ENCODE measurements at places on chromosomes 1 and 21.

- DNase-seq, result no peak
These were observed 1757.9 kb downstream of the BRINP3 start for GRCh38 chr1:188719735-188720134.

DNA sequence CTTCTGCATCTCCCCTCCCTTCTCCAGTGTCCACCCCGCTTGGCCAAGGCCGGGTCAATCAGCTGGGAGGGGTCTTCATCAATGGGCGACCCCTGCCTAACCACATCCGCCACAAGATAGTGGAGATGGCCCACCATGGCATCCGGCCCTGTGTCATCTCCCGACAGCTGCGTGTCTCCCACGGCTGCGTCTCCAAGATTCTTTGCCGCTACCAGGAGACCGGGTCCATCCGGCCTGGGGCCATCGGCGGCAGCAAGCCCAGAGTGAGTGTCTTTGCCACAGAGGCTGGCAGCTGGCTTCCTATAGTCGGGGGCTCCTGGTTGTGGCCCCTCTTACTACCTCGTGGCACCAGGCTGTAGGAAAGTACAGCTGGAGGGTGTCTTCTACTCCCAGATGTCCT, 3.6 kb downstream of the PAX7 start:
- no peak for DNase-seq

- no peak for DNase-seq
These were observed 178.5 kb upstream of the FMN2 start for GRCh38 chr1:239913141-239913585.

DNA sequence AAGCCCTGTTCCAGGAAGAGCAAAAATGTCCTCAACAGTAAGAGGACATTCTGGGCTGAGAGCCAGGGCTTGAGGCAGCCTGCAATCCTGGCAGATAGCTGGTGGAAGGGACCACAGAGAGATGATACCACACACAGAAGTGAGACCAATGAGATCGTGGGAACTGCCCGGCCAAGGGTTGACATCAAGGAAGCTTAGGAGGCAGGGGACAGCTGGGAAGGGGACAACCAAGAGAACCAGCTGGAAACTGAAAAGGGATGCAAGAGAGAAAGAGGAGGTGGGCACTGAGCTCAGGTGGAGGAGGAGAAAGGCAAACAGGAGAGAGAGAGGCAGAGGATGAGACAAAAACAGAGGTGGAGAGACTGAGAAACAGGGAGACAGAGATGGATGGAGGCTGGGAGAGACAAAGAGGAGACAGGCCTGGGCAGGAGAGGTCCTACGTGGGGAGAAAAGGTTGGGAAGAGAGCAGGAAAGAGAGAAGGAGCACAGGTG, 9.2 kb downstream of the PDZK1IP1 start:
- no peak for DNase-seq

DNA sequence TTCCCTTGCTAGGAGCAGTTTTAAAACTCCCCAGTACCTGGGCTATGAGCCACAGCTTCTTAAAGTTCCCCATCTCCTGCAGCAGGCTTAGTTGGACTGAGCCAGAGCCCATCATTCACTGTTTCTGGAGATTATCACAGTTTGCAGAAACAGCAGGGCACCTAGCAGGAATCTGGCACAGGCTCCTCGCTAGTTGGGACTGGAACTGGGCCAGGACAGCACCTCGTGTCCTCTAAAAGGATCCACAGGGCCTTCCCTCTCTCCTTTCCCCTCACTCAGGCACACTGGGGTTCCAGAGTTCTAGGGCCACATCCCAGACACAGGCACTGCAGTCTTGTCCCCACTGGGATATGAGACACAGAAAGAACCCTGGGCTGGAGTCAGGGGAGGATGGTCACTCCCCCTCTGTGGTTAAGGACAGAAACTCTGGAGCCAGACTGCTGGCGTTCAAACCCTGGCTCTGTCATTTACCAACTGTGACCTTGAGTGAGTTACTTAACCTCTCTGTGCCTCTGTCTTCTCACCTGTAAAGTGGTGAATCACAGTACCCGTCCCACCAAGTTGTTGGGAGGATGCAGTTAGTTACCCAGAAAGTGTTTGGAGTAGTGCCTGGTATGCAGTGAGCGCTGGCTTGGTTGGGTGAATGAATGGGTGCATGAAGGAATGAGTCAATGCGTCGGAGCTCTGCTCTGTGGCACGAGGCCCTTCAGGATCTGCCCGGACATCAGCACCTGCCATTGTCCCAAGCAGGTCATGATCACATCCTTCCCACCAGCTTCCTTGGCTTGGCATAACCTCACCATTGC, 18.8 kb upstream of the ECE1 start:
- no peak for DNase-seq

- no peak for DNase-seq
These were observed 45.1 kb downstream of the CRP start for GRCh38 chr1:159669338-159669737.

DNA sequence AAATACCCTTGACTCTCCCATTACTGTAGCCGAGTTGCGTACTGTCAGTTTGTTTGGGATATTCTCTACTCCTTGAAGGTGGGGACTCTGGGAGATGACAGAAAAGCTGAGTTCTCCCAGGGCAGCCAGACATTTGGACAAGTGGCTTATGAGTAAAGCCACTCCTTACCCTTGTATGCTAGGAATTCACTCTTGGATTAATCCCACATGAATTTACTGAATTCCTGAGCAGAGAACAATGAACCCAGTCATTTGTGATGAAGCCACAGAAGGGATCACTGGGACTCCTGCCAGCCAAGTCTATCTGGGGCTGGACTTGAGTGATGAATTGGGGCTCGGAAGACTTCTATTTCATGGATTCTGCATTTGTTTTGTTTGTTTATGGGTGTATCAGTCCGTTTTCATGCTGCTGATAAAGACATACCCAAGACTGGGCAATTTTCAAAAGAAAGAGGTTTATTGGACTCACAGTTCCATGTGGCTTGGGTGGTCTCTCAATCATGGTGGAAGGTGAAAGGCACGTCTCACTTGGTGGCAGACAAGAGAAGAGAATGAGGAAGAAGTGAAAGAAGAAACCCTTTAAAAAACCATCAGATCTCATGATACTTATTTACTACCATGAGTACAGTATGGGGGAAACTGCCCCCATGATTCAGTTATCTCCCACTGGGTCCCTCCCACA, 25.1 kb downstream of the C1orf116 start:
- peak; percentile 18 for DNase-seq

GRCh38 chr1:183472488-183473216, at the start of gene SMG7:
TSS of gene SMG7 (plus strand) at chr1:183472499. CDS start at chr1:183472621, 122 bp downstream.
- DNase-seq, result peak; percentile 20

DNA sequence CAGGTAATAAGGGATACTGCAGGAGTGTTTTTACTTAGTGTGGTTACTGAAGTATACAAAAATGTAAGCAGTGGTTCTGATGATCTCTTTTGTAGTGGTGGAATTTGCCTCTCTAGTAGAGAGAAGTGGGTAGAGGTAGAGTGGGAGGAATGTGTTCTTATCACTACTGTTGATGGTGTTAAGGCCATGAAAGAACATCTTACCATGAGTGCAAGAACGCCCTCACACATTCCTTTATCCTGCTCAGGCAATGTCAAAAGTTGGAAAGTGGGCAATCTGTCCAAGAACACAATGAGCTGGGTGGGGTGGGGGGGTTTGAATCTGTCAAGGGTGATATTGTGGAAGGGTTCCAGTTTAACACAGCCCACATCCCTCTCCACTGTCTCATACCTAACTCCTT, 78.6 kb downstream of the TTLL7 start:
- no peak for DNase-seq

GRCh38 chr1:150809651-150810050, 1.6 kb upstream of the CTSK start:
- no peak for DNase-seq

- no peak for DNase-seq
These were observed 1.3 kb downstream of the COL24A1 start for GRCh38 chr1:86155051-86155806.

DNA sequence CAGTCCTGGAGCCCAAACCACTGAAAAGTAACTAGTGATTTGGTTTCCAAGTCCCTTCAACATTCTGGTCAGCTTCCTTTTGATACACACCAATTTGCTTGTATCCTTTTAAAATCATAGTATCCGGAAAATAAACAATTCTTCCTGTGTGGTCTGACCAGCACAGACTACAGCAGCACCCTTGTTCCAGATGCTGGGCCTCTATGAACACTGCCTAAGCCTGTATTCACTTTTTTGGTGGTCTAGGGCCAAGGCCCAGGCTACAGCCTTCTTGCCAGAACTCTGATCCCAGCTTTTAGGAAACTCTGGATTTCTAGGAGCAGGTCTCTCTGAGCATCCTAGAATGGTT, 801 bp upstream of the DDAH1 start:
- no peak for DNase-seq

DNA sequence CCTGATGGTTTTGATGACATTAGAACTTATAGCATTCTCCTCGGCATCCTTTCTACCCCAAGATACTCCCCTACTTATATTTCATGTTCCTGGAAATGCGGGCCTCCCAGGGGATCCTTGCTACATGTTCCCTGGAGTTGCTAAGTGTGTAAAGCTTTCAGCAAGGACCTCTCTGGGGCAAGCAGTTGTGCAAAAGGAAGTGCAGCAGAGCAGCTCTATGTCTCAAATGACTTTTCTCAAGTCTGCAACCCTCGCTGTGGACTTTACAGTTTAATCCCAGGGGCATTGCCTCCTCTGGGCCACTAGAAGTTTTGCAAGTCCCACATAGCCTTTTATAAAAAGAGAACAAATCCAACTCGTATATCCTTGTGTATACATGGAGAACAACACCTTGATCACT, 20.8 kb upstream of the MNDA start:
- DNase-seq, result no peak

GRCh38 chr1:76284842-76285241, 210.3 kb downstream of the ST6GALNAC3 start:
- DNase-seq, result no peak

GRCh38 chr1:58815686-58816071, 31.8 kb upstream of the JUN start:
- no peak for DNase-seq

All from NT2/D1 (cell line).